GDM1 (cell line): ENCODE measurements at places on chromosomes 11 and 22.

- no peak for DNase-seq
Measured at GRCh38 chr11:40642284-40642683, 817.2 kb downstream of the LRRC4C start.

GRCh38 chr11:92410526-92410925 lies 185.9 kb downstream of the FAT3 start:
- no peak for DNase-seq

- no peak for DNase-seq
Measured at GRCh38 chr11:22752908-22753310, 76.7 kb downstream of the SVIP start.

- DNase-seq: no peak
Measured at GRCh38 chr11:93903989-93904388, 53.6 kb upstream of the VSTM5 start.

- DNase-seq: peak; percentile 65
Measured at GRCh38 chr22:28674121-28674563, 5.5 kb downstream of the TTC28 start.

DNA sequence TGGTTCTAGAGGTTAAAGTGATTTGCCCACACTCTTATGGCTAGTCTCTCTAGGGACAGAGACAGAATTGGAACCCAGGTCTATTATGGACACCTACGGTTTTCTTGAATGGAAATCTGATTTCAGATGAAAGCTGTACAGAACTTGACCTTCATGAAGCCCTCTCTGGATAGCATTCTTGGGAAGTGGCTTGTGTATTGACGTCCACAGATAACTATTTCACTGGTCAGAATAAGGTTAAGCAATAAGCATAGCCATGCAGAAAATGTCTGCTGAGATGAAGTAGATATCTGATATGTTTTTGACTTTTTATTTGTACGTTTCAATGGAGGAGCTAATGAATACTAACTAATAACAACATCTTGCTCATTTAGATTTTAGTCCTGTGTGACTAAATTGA lies 1.1 kb downstream of the TLCD5 start:
- DNase-seq: no peak

DNA sequence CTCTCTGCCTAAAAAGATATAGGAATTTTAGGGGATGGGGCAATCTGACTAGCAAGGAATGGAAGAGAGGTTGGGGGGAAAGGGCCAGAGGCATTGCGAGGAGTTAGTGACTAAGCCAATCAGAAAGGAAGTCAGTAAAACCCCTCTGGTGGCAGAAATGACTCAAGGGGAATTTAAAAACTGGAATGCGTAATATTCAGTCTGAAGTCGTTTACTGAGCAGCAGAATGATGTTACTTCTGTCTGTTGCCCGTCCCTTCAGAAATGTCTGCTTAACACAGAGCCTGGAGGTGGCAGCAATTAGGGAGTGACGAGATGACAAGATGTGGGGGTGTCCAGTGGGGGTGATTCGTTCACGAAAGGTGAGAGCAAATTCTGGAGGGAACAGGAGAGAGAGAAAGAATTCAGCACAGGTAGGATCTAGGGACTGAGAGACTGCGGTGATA lies 107.7 kb upstream of the CLMP start:
- no peak for DNase-seq

GRCh38 chr11:1358286-1358685 lies 31.4 kb upstream of the BRSK2 start:
- DNase-seq: no peak

GRCh38 chr11:2315395-2316168 lies 13.8 kb downstream of the TSPAN32 start:
- DNase-seq: no peak

GRCh38 chr22:32018056-32018455 lies 25.0 kb upstream of the SLC5A1 start:
- DNase-seq: no peak

GRCh38 chr11:48154151-48154550 lies 62.5 kb upstream of the OR4B1 start:
- DNase-seq: no peak

DNA sequence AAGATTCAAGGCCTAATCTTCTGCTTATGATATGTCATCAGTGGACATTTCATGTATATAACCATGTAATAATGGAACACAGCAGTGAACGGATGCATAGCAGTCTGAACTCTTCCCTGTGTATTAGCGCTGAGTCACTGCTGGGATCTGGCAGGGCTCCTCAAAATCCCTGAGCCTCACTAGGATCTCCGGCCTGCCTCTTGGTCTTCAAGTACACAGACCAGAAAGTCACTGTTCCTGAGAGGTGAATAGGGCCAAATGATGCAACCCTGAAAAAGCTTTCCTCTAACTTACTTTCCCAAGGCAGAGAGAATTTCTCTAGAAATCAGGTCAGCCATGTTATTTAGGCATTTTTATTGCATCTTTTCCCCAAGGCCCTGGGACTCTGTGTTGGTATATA lies 35.0 kb downstream of the POU2AF1 start:
- no peak for DNase-seq

DNA sequence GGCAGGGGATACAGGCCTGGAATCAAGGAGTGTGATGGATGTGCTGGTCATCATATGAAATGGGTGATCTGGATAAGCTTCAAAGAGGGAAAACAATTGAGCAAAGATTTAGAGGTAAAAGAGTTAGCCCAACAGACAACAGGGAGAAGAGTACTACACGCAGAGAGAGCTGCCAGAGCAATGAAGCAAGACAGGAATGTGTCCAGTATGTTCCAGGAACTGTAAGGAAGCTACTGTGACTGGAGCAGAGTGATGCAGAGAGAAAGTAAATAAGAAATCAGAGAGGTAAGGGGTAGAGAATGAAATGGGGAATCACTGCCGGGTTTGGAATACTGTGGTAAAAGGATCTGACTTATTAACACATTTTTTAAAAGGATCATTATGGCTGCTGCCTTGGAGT lies 255.1 kb downstream of the DCDC1 start:
- no peak for DNase-seq

DNA sequence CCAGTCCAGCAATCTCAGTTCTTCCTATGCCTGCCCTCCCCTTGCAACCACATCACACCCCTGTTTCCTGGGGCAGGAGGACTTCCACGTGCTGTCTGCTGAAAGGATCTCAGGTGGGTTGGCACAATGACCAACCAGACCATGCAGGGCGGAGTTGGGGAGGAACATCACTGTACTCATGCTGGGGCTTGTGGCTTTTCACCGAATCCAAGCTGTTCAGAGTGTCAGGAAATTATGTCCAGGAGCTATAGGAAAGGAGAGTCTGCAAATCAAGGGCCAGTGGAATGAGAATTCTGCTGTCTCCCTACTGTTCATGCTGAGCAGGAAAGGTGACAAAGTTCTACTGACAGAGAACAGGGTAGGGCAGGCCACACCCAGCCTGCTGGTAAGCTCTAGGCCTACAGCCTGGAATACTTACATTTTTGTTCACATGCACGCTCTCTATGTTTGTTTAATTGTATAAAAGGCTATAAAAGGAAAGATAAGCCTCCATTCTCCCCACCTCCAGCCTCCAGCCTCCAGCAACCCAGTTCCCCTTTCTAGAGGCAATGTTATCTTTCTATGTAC lies 1.7 kb upstream of the PLAAT2 start:
- DNase-seq: no peak

- DNase-seq: no peak
Measured at GRCh38 chr11:2182075-2182474, 10.5 kb upstream of the TH start.

GRCh38 chr11:61711498-61711897 lies 31.3 kb downstream of the DAGLA start:
- DNase-seq: no peak

DNA sequence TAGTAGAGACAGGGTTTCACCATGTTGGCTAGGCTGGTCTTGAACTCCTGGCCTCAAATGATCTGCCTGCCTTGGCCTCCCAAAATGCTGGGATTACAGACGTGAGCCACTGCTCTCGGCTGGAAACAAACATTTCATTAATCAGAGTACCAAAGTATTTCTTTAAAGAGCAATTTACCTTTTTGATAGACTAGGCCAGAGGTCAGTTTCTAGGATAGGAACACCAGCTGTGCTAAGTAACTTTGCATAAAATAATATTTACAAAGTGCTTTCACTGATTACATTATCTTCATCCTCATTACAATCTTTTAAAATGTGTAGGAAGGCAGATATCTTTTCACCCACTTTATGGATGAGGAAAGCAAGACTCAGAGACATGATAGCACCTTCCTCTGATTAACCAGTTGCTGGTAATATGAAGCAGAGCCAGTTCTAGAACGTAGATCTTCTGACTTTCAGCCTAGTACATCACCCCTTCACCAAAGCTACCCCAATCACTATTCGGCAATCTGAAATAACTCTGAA lies 355.2 kb downstream of the SOX6 start:
- no peak for DNase-seq

DNA sequence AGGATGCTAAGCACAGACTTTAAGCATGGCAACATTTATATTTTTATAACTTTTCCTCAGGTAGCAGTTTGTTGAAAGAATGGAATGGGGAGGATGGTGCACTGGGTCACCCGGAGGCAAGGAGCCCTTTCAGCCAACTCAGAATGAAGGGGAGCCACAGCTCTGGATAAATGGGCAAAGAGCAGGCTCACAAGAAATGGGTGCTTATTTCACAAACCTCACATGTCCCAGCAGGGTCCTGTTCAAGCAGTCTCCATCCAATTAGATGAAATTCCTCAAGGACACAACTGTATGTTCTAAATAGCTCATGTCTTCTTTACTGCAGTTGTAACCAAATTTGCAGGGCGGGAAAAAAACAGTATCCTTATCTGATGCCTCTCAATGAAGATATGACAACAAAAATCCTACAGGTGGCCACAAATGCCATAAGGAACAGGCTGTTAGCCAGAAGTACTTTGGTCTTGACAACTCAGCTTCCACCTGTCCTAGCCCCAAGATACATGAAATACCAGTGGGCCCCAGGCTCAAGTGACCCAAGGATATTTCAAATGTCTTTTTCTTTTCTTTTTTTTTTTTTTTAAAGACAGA lies 48.2 kb downstream of the MAPK1 start:
- no peak for DNase-seq

- DNase-seq: no peak
Measured at GRCh38 chr11:959608-960007, 33.9 kb downstream of the AP2A2 start.

DNA sequence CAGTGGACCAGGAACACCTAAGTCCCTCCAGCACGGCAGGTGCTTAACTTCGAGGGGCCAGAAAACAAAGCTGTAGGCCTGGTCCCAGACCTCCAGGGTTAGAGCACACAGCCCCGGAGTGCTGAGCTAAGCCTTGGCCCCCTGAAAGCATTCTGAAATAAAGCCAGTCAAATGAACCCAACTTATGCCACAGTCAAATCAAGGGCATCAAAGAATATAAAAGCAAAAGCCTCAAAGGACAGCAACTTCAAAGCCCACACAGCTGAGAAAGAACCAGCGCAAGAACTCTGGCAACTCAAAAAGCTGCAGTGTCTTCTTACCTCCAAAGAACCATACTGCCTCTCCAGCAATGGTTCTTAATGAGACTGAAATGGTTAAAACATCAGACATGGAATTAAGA lies 39.1 kb downstream of the TMEM123 start:
- no peak for DNase-seq

- DNase-seq: no peak
Measured at GRCh38 chr11:70001246-70001645, 76.9 kb upstream of the ANO1 start.

- no peak for DNase-seq
Measured at GRCh38 chr11:134531327-134532130, 119.5 kb upstream of the B3GAT1 start.

DNA sequence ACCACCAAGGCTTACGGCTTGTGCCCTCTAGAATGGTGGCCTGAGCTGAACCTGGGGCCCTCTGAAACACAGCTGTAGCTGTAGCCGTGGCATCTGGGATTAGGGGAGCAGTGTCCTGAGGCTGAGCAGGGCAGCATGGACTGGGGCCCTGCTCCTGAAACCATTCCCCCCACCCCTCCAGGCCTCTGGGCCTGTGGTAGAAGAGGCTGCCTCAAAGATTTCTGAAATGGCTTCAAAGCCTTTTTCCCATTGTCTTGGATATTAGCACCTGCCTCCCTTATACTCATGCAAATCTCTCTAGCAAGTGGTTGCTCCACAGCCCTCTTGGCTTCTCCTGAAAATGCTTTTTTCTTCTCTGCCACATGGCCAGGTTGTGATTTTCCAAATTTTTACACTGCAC lies 106.9 kb downstream of the CTNND1 start:
- DNase-seq: no peak

DNA sequence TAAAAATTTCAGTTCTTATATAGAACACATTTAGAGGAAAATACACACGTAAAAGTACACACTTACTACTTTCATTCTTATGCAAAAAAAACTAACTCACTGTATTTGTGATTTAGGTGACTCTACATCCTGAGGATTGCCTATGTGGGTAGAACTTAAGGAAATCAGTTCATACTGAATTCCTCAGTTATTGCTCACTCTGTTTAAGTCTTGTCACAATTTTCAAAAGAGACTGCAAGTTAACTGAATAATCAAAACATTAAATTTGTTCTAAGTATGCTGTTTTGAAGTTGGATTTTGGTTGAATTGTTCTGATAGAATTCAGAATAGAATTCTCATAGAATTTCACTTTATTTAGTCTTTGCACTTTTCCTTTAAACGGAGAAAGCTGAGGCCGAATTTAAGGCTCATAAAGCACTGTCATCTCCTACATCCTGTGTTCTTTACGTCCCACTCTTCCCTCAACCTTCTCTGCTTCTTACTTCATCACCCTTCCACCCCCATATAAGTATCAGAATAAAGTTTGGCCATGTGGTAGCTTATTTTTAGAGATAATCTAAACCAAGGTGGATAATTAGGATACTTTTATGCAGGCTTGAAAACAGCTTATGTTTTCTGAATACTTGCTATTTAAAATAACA lies 59.8 kb downstream of the APOL5 start:
- no peak for DNase-seq

GRCh38 chr22:42300259-42301076 lies 30.0 kb upstream of the TCF20 start:
- peak; percentile 48 for DNase-seq

DNA sequence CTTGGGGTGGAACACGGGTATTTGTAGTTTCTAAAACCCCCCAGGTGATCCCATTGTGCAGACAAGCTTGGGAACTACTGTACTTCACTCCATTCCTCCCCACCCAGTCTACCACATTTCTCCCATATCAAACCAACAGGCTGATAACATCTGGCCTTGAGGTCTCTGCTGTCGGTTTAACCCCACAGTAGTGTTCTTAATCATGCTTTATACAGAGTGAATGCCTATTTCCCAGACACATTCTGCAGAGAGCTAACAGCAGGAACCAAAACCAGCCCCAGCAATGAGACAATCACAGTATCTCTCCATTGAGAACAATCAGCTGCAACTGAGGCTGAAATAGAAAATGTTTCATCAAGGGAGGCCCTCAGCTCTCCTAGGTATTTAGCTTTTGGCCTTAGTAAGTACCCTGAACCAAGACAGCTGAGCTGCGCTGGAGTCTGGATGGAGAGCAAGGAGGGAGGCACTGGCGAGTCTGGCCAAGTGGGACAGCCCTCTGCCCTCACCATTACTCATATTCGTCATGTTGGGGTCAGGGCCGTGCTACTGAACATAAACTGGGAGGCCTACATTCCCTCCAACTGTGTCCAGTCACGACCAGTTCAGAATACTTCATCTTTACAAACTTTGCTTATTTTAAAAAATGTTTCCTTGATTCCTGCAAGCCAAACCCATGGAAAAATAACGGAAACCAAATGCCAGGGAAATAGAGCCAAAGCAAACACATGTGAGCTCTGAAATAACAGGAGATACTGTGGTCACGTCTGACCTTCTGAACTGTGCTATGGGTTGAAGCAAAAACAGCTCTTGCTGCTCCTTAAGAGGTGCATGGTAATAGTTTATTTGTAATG lies 81.0 kb downstream of the CCDC34 start:
- no peak for DNase-seq
